PC-9 (cell line): ENCODE measurements at places on chromosomes 5 and 9. TPM values are rescaled to one million over a fixed set of nuclear protein-coding genes. Genes with fewer than 3 reads are reported as not detected.

DNA sequence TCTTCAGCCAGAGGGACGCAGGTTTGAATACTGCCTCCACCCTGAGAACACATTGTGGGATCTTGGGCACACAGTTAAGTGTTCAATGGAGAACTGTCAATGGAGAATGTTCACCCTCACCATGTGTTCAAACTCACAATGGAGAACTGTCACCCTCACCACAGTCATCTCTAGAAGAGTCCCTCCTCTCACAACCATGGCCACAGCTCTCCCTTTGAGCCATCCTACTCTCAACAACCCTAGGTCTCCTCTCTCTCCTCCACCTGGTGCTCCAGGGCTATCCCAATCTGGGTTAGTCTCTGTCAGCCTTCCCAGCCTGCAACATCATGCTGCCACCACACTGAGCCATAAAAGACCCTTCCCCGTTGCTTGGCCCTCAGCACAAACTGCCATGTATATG, 36.3 kb upstream of the HAND1 start:
- H3K4me1 ChIP-seq, result peaks cover 6% of the 10 kb centered on the region
- no peak overlapping the region for H3K27ac ChIP-seq
- no peaks in the 10 kb centered on the region for H3K27me3 ChIP-seq
- H3K4me3 ChIP-seq, result no peak overlapping the region

DNA sequence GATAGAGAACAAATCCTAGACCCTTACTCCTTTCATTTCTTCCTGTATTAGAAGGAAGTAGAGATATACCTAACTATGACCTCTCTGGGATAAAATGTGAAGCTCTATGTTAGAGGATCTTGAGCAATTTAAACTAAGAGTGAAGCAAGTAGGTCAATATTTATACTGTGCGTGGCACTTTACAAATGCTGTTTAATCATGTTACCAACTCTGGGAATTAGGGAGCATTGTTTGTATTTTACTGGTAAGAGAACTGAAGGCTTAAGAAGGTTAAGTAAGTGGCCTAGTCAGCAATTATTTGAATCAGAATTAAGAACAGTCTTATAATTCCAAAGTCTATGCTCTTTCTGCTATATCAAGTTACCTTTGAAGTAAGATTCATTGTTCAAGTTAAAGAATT, 12.0 kb downstream of the TNC start:
- no peak for DNase-seq
- H3K27me3 ChIP-seq, result no peaks in the 10 kb centered on the region
- H3K36me3 ChIP-seq, result no peaks in the 10 kb centered on the region
- H3K4me1 ChIP-seq, result peaks cover 26% of the 10 kb centered on the region

GRCh38 chr5:96023518-96023917, 61.9 kb upstream of the ELL2 start:
- no peak for DNase-seq
- no peak overlapping the region for H3K27ac ChIP-seq
- H3K4me3 ChIP-seq, result no peak overlapping the region
- no peaks in the 10 kb centered on the region for H3K27me3 ChIP-seq

DNA sequence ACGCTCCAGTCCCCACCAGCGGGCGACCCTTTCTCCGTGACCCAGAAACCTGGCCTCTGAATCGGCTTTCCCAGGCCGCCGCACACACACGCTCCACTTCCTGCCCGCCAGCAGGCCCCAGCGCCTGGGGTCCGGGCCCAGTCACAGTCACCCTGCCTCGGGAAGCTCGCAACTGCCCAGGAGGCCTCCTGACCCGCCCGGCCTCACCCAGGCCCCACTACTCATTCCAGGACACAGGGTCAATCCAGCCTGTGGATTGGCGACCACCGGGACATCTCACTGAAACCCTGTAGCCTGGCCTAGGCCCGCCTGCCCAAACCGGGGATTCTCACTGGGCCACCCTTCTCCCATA, 2.7 kb upstream of the IRX4 start:
- no peaks in the 10 kb centered on the region for H3K36me3 ChIP-seq
- no peak overlapping the region for H3K27ac ChIP-seq
- no peak overlapping the region for H3K4me3 ChIP-seq
- no peak for DNase-seq
- peaks cover 57% of the 10 kb centered on the region for H3K27me3 ChIP-seq

GRCh38 chr9:128887914-128888350, 6.0 kb downstream of the LRRC8A start:
- peaks cover 28% of the 10 kb centered on the region for H3K4me1 ChIP-seq
- H3K36me3 ChIP-seq, result peaks cover 12% of the 10 kb centered on the region
- no peaks in the 10 kb centered on the region for H3K27me3 ChIP-seq
- no peak overlapping the region for H3K4me3 ChIP-seq

- H3K36me3 ChIP-seq, result no peaks in the 10 kb centered on the region
- H3K27me3 ChIP-seq, result no peaks in the 10 kb centered on the region
- H3K4me3 ChIP-seq, result no peak overlapping the region
- no peaks in the 10 kb centered on the region for H3K4me1 ChIP-seq
- no peak overlapping the region for H3K27ac ChIP-seq
- DNase-seq, result no peak
Observed at GRCh38 chr5:157681048-157681447, 9.7 kb downstream of the C5orf52 start.

- no peak overlapping the region for H3K4me3 ChIP-seq
- peaks cover 69% of the 10 kb centered on the region for H3K27me3 ChIP-seq
- no peak overlapping the region for H3K27ac ChIP-seq
- H3K36me3 ChIP-seq, result no peaks in the 10 kb centered on the region
- DNase-seq, result no peak
Observed at GRCh38 chr9:136258299-136258625, 12.7 kb upstream of the QSOX2 start.

DNA sequence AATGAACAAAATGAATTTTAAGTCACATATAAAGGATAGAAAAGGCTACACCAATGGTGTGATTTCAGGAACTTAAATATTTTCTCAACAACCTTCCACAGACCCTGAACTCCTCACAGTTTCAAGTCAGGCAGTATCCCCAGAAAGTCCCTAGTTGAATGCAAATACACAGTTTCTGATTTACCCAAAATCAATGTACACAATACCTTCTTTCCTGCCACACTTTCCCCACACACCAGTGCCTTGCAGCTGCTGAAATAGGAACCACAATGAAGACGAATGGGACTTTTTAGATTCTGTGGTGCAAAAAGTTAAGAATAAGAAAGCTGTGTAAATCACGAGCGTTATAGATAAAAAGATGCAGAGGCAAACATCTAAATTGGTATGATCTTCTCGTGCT, 552.4 kb upstream of the MEF2C start:
- no peak for DNase-seq
- H3K36me3 ChIP-seq, result no peaks in the 10 kb centered on the region
- H3K27ac ChIP-seq, result no peak overlapping the region
- H3K4me3 ChIP-seq, result no peak overlapping the region
- no peaks in the 10 kb centered on the region for H3K27me3 ChIP-seq

GRCh38 chr9:106753155-106753671, 109.8 kb upstream of the ZNF462 start:
- DNase-seq, result no peak
- no peak overlapping the region for H3K4me3 ChIP-seq
- no peaks in the 10 kb centered on the region for H3K36me3 ChIP-seq
- H3K4me1 ChIP-seq, result no peaks in the 10 kb centered on the region

- DNase-seq, result no peak
- H3K27me3 ChIP-seq, result no peaks in the 10 kb centered on the region
- H3K36me3 ChIP-seq, result no peaks in the 10 kb centered on the region
- H3K4me3 ChIP-seq, result no peak overlapping the region
Observed at GRCh38 chr5:118705959-118706667, 282.2 kb downstream of the DTWD2 start.

GRCh38 chr9:115213818-115214334, 95.9 kb upstream of the TNC start:
- no peaks in the 10 kb centered on the region for H3K36me3 ChIP-seq
- no peak overlapping the region for H3K4me3 ChIP-seq
- no peaks in the 10 kb centered on the region for H3K27me3 ChIP-seq
- peak; percentile 39 for DNase-seq
- H3K4me1 ChIP-seq, result peaks cover 17% of the 10 kb centered on the region

DNA sequence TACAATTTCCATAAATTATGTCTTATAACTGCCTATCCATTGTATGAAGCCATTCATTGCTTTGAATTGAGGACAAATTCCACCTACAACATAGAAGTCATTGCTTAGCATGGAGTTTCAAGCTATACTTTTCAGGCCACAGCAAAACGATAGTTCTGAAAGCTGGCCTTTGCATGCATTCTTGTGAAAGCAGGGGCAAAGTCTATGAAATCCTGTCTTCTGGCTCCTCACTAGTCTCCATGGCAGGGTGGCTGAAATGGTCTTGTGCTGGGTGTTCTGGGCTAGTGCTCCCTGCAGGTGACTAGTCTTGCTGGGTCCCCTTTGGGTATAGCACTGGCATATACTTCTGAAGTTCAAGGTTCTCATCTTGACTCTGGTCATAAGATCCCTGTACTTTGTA, 353.9 kb upstream of the ZNF608 start:
- no peaks in the 10 kb centered on the region for H3K4me1 ChIP-seq
- no peaks in the 10 kb centered on the region for H3K27me3 ChIP-seq
- no peaks in the 10 kb centered on the region for H3K36me3 ChIP-seq
- DNase-seq, result no peak
- no peak overlapping the region for H3K27ac ChIP-seq
- H3K4me3 ChIP-seq, result no peak overlapping the region

GRCh38 chr9:115775659-115776058, 377.9 kb upstream of the PAPPA start:
- no peak overlapping the region for H3K27ac ChIP-seq
- no peaks in the 10 kb centered on the region for H3K27me3 ChIP-seq
- H3K4me3 ChIP-seq, result no peak overlapping the region
- no peaks in the 10 kb centered on the region for H3K36me3 ChIP-seq
- H3K4me1 ChIP-seq, result no peaks in the 10 kb centered on the region

DNA sequence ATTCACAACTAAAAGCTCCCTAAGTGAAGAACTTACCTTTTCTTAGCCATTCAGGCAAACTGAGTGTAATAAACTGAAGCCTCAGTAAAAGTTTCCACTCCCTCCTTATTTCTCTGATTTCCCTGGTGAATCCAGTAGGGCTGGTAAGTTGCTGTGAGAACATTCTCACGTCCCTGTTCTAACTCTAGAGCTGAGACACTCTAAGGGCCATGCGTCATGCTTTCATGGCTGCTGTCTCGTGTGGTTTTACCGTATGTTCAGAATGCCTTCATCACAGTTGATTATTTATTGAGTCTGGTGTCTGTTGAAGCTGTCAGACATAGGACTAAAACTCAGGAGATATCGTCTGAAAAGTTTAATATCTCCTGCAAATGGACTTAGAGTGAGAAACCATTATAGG, 1.3 kb downstream of the OR2S2 start:
- H3K4me3 ChIP-seq, result no peak overlapping the region
- peaks cover 8% of the 10 kb centered on the region for H3K4me1 ChIP-seq

- H3K4me3 ChIP-seq, result no peak overlapping the region
- H3K4me1 ChIP-seq, result peaks cover 66% of the 10 kb centered on the region
- H3K27me3 ChIP-seq, result no peaks in the 10 kb centered on the region
- no peaks in the 10 kb centered on the region for H3K36me3 ChIP-seq
- DNase-seq, result no peak
Observed at GRCh38 chr9:105057551-105057950, 129.6 kb upstream of the ABCA1 start.

- no peaks in the 10 kb centered on the region for H3K27me3 ChIP-seq
- no peaks in the 10 kb centered on the region for H3K4me1 ChIP-seq
- no peak overlapping the region for H3K4me3 ChIP-seq
Observed at GRCh38 chr9:102966999-102967398, 28.1 kb upstream of the CYLC2 start.

- H3K27ac ChIP-seq, result no peak overlapping the region
- H3K27me3 ChIP-seq, result no peaks in the 10 kb centered on the region
- peak overlapping the region; percentile 94 for H3K4me3 ChIP-seq
- peaks cover 5% of the 10 kb centered on the region; the same call in 1 of the 2 replicates for H3K36me3 ChIP-seq
- peak; percentile 37 for DNase-seq
Observed at GRCh38 chr9:128503870-128504269, 649 bp upstream of the GLE1 start.

DNA sequence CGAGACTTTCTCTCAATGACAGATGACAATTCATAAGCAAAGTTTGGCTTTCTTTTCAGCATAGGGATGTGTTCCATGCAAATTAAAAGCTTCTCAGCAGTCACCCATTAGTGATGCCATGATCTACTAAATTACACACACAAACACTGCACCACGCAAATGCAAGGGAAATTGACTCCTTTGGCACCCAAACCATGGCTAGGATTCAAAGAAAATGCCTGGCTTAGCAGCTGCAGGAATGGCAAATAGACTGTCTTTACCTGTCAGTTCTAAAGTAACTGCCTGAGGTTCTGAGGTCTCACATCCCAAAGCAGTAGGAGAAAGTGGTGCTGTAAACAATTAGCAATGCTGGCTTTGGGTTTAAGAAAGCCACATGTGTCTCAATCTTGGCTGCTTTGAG, 108.6 kb upstream of the ATP10B start:
- no peak overlapping the region for H3K27ac ChIP-seq
- DNase-seq, result no peak
- no peaks in the 10 kb centered on the region for H3K27me3 ChIP-seq
- H3K36me3 ChIP-seq, result no peaks in the 10 kb centered on the region
- H3K4me1 ChIP-seq, result no peaks in the 10 kb centered on the region

GRCh38 chr5:151637676-151638075, 46.5 kb upstream of the FAT2 start:
- no peak for DNase-seq
- no peaks in the 10 kb centered on the region for H3K36me3 ChIP-seq
- no peak overlapping the region for H3K27ac ChIP-seq
- no peak overlapping the region for H3K4me3 ChIP-seq

The GPR150 gene
- 0.17 TPM in 1 of 2 replicates, not detected in the other for total RNA-seq

The MYMK gene
- total RNA-seq, result not detected in 2 replicates

The PPP1R26 gene
- total RNA-seq, result 41.2 and 46.9 TPM in 2 replicates

The ALAD gene
- 33.3 and 42.7 TPM in 2 replicates for total RNA-seq

The POC5 gene
- 11.2 and 13.1 TPM in 2 replicates for total RNA-seq

The NFX1 gene
- 14.9 and 15.0 TPM in 2 replicates for total RNA-seq

The FLT4 gene
- total RNA-seq, result not detected in 2 replicates

The PPIP5K2 gene
- total RNA-seq, result 30.5 and 35.5 TPM in 2 replicates

The SLC6A19 gene
- not detected in 2 replicates for total RNA-seq

The PDZD2 gene
- not detected in 2 replicates for total RNA-seq

The FAM153A gene
- not detected in 2 replicates for total RNA-seq

The BARHL1 gene
- not detected in 2 replicates for total RNA-seq

The C9orf72 gene
- 4.4 and 4.9 TPM in 2 replicates for total RNA-seq
